ENCODE measurements at places on chromosomes 6 and 20.

GRCh38 chr6:152701081-152701862 is 3.6 kb downstream of the MYCT1 start:
- H3K27me3 ChIP-seq = no peaks in the 10 kb centered on the region
- H3K36me3 ChIP-seq = no peaks in the 10 kb centered on the region
- no peak overlapping the region for H3K27ac ChIP-seq
- no peak for DNase-seq

GRCh38 chr6:82419859-82420258 is 56.2 kb downstream of the TPBG start:
- no peaks in the 10 kb centered on the region for H3K27me3 ChIP-seq
- no peak overlapping the region for H3K4me3 ChIP-seq
- H3K4me1 ChIP-seq = no peaks in the 10 kb centered on the region
- no peak overlapping the region for H3K27ac ChIP-seq

- DNase-seq = no peak
- no peak within 1 kb of the TSS for H3K4me3 ChIP-seq
- peaks cover 2% of the 10 kb centered on the region for H3K36me3 ChIP-seq
- no peaks in the 10 kb centered on the region for H3K27me3 ChIP-seq
- no peaks in the 10 kb centered on the region for H3K4me1 ChIP-seq
These were observed at the start of gene DST for GRCh38 chr6:56642366-56643261. TSS of gene DST (minus strand) at chr6:56642889.

DNA sequence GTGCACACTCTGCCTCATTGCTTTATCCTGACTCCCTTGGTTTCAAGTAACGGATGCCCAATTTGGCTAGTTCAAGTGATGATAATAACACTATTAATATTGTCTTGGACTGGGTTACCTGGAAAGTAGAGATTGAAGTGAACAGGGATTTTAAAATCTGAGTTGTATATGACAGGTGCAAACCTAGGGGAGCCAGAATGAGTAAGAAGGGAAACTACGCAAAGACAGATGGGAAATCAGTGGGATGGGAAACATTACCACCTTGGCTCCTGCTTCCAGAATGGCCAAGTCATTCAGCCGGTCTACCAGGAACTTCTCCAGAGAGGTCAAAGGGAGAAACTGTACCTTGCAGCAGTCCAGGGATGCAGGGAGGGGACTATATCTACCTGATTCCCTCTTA is 41.9 kb downstream of the OGFRL1 start:
- H3K4me1 ChIP-seq = no peaks in the 10 kb centered on the region
- H3K27ac ChIP-seq = no peak overlapping the region
- H3K36me3 ChIP-seq = no peaks in the 10 kb centered on the region

GRCh38 chr20:45450097-45450818 is 19.3 kb upstream of the WFDC2 start:
- H3K36me3 ChIP-seq = peaks cover 4% of the 10 kb centered on the region
- H3K27ac ChIP-seq = no peak overlapping the region
- H3K4me1 ChIP-seq = no peaks in the 10 kb centered on the region

DNA sequence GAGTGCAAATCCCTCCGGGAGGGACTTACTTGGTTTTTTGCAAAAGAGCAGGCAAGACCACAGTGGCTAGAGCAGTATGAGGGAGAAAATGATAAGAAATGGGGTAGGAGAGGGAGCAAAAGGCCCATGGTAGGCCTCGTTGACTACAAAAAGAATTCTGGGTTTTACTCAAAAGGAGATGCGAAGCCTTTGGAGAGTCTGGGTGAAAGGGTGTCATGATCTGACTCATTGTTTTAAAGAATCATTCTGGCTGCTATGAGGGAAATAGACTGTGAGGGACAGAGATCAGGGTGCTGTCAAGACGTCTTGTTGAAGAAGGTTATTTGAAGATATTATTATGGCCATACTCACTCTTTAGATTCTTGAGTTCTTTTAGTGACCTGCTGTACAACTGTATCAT is 13.0 kb downstream of the TBC1D32 start:
- no peak overlapping the region for H3K4me3 ChIP-seq
- no peaks in the 10 kb centered on the region for H3K27me3 ChIP-seq
- H3K4me1 ChIP-seq = no peaks in the 10 kb centered on the region
- peaks cover 2% of the 10 kb centered on the region for H3K36me3 ChIP-seq

DNA sequence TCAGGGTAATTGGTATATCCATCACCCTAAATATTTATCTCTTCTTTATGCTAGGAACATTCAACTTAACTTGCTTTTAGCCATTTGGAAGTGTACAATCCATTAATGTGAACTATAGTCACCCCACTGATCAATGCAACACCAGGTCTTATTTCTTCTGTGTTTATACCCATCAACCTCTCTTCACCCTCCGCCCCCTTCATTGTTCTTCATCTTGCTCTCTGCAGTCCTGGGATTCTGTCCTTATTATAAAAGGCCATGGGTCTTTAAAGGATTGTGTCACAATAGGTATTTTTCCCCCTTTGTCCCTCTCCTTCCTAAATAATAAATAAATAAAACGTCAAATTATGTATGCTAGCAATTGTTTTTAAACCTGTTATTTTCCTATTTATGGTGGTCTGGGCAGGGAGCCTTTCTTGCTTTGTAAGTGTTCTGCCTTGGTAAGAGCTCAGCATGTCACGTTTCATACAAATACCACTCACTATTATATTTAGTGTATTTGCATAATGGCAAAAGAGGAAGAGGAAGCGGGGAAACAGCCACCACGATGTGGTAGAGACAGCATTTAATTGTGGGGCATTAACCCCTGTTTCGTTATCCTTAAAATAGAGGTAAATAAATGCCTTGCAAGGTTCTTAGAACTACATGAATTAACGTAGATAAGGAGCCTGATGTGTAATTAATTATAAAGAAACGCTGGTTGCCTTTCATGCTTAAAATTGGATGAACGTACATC is 1.9 kb downstream of the ABRACL start:
- no peak overlapping the region for H3K27ac ChIP-seq
- DNase-seq = no peak
- no peaks in the 10 kb centered on the region for H3K27me3 ChIP-seq
- peak overlapping the region; percentile 84 for H3K4me3 ChIP-seq
- peaks cover 16% of the 10 kb centered on the region for H3K4me1 ChIP-seq

DNA sequence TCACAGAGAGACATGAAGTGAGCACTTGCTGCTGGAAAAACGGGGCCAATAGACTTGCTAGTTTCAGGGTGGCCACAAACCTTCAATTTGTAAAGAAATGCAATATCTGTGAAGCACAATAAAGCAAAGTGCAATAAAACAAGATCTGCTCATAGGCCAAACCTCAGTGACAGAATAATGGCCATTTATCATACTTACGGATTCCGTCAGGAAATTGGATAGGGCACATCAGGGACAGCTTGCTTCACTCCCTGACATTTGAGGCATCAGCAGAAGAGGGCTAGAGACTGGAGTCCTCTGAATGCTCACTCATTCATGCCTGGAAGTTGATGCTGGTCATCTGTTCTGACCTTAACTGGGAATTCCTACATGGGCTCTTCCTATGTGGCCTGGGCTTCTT is 165.5 kb upstream of the OPRM1 start:
- no peaks in the 10 kb centered on the region for H3K4me1 ChIP-seq
- no peaks in the 10 kb centered on the region for H3K36me3 ChIP-seq
- H3K4me3 ChIP-seq = no peak overlapping the region
- no peak overlapping the region for H3K27ac ChIP-seq

GRCh38 chr6:34300332-34300751 is 51.5 kb upstream of the SMIM29 start:
- no peak overlapping the region for H3K4me3 ChIP-seq
- DNase-seq = no peak
- no peaks in the 10 kb centered on the region for H3K27me3 ChIP-seq
- H3K27ac ChIP-seq = no peak overlapping the region

GRCh38 chr6:35797837-35798526 is 859 bp upstream of the CLPS start:
- no peak for DNase-seq
- H3K27me3 ChIP-seq = no peaks in the 10 kb centered on the region
- H3K4me1 ChIP-seq = no peaks in the 10 kb centered on the region
- no peaks in the 10 kb centered on the region for H3K36me3 ChIP-seq
- no peak overlapping the region for H3K27ac ChIP-seq

- no peak overlapping the region for H3K4me3 ChIP-seq
- H3K36me3 ChIP-seq = no peaks in the 10 kb centered on the region
- no peak for DNase-seq
These were observed 56.4 kb downstream of the RFX6 start for GRCh38 chr6:116933485-116933884.

DNA sequence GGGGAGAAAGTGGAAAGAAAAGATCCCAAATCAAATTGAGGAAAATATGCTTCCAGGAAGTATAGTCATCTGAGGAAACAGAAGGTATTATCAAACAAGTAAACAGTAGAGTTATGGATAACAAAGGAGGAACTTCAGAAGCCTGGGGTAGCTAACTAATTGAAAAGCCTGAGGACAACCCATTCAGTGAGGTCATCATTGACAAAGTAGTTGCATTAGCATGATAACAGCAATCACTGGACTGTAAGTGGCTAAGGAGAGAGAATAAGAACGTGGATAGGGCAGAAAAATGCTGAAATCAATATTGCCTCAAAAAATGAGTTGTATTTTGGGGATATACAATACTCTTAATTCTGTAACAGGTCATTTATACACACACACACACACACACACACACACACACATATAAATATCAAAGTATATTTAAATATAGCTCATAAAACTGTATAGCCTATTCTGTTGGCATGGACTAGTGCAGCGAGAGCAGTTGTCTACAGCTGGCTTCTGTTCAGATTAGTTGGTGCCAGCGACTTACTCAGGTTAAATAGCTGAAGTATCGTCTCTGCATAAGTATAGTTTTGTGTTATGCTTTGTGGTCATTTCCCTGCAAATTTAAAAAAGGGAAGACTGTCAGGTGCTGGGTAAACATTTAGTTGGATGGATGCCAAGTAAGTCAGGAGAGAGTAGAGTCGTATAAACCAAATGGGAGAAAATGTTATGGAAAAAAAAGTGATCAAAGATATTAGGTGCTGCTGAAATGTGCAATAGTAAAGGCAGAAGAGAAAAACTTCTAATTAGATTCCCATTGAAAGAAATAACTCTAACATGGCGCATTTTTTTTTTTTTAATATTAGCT is 33.8 kb upstream of the CTAGE9 start:
- peak; percentile 16 for DNase-seq
- H3K4me3 ChIP-seq = no peak overlapping the region
- H3K27ac ChIP-seq = no peak overlapping the region
- no peaks in the 10 kb centered on the region for H3K4me1 ChIP-seq

GRCh38 chr20:41011551-41012067 is 17.0 kb upstream of the TOP1 start:
- H3K36me3 ChIP-seq = no peaks in the 10 kb centered on the region
- no peak overlapping the region for H3K4me3 ChIP-seq
- DNase-seq = no peak
- no peaks in the 10 kb centered on the region for H3K4me1 ChIP-seq

DNA sequence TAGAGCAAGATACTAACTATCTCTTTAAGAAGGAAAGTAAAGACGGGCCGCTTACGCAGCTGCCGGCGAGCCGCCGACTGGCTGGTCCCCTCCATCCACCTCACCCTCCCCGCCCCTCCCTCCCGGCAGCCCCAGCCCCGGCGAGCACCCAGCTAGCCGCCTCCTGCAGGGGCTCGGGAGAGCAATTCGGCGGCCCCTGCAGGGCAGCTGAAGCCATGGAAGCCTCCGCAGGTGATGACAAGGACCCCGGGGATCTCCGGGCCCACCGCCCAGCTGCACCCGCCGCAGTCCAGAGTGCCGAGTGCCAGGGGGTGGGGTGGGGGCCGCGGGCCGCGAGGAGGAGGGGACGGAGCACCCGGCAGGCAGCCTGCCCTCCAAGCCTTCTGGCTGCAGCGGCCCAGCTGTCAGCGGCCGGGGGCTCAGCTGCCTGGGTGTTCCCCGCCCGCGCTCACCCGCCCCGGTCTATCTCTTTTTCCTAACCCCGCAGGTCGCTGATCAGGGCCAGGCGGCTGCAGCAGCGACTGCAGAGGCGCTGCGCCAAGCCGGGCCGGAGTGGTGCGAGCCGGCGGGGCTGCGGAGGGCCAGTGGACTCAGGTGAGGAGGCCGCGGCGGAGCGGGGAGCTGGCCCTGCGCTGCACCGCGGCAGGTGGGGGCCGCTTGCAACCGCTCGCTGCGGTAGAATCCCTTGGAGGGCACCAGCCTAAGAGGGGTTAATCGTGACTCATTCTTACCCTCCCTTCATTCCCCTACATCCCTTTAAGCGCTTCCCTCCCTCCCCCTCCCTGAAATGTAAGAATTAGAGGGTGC is at the start of gene SNPH:
TSS of gene SNPH (plus strand) at position 128 of the 807 bp plus-strand sequence. CDS start 29,946 bp downstream, outside the sequence.
- H3K36me3 ChIP-seq = no peaks in the 10 kb centered on the region
- H3K27ac ChIP-seq = peak within 1 kb of the TSS; percentile 6
- peak within 1 kb of the TSS; percentile 38 for H3K4me3 ChIP-seq
- DNase-seq = peak; percentile 64
- H3K4me1 ChIP-seq = no peaks in the 10 kb centered on the region

DNA sequence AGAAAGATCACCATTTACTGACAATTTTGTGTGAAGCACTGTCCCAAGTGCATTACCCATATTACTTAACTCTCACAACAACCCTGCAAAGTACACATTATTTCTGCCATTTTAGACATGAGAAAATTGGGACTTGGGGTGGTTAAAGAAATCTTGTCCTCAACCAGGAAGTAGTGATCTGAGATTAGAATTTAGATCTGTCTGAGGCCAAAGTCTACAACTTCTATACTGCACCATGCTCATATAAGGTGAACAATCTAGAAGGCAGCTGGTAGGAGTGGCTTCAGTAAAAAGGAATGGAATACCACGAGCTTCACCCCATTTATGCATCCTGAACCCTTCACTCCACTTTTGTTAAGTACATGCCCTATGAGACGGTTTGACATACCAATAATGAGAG is 87.6 kb downstream of the QRSL1 start:
- no peak overlapping the region for H3K4me3 ChIP-seq
- H3K36me3 ChIP-seq = no peaks in the 10 kb centered on the region
- peak; percentile 81 for DNase-seq
- no peak overlapping the region for H3K27ac ChIP-seq

GRCh38 chr6:12984776-12985175 is 268.2 kb downstream of the PHACTR1 start:
- H3K27me3 ChIP-seq = no peaks in the 10 kb centered on the region
- H3K36me3 ChIP-seq = no peaks in the 10 kb centered on the region
- H3K4me1 ChIP-seq = no peaks in the 10 kb centered on the region
- no peak overlapping the region for H3K27ac ChIP-seq

- H3K27ac ChIP-seq = no peak overlapping the region
- H3K27me3 ChIP-seq = no peaks in the 10 kb centered on the region
- no peaks in the 10 kb centered on the region for H3K4me1 ChIP-seq
- no peaks in the 10 kb centered on the region for H3K36me3 ChIP-seq
These were observed 18.8 kb downstream of the EFCAB8 start for GRCh38 chr20:32877507-32877906.

DNA sequence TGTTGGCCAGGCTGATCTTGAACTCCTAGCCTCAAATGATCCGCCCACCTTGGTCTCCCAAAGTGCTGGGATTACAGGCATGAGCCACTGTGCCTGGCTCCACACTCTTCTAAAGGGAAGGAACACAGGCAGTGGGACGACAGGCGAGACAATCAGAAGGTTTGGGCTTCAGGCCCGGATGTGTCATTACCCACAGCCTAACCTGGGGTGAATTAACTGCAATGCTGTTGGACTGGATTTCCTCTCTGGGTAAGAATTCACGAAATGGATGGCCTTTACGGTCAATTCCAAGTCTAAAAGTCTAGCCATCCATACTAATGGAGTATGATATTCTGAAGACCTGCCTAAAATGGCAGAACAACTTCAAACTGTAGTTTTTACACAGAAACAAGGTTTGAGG is 83.7 kb upstream of the CCDC28A start:
- no peak overlapping the region for H3K27ac ChIP-seq
- no peaks in the 10 kb centered on the region for H3K36me3 ChIP-seq
- H3K27me3 ChIP-seq = no peaks in the 10 kb centered on the region
- DNase-seq = no peak
- no peaks in the 10 kb centered on the region for H3K4me1 ChIP-seq
